ENCODE measurements at places on chromosomes 3 and 15.
A peak's percentile ranks its signal among the peaks of the same experiment; 100 is the strongest.

- peak; percentile 85 for DNase-seq
These were observed 1.2 kb downstream of the PHLDB2 start for GRCh38 chr3:111859974-111860859.

DNA sequence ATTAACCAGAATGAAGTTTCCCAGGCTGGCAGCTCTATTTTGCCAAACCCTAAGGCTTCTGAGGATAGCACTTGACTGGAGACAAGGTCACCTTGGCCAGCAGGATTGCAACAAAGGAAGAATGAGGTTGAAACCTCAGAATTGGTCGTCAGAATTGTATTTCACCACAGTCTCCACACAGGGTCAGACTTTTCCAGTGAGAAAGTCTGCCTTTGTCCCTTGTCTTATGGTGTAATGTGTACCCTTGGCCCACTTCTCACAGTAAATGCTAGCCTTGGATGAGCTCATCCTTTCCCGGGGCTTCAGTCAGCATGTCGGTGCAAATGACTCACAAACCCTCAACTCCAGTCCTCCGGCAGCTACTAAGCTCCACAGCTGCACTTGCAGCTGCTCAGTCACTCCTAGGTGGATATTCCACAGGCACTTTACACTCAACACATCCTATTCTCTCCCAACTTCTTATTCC is 19.7 kb downstream of the SSR3 start:
- DNase-seq: peak; percentile 86

DNA sequence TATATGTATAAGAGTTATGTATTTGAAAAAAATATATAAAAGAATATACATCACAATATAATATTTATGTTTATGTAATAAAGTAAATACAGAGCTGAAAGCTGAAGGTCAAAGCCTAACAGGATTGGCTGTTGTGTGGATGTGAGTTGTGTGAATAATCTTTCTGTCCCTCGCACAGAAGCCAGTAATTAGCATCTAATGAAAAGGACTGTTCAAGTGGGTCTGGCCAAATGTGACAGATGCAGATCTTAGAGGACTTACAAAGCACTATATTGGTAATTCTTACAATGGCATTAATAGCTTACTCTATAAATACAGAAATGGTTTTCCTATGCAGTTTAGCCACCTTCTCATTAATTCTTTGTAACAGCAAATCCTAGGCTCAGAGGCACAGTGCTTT is 2.4 kb downstream of the MKRN3 start:
- DNase-seq: no peak

- no peak for DNase-seq
These were observed 250.9 kb upstream of the TPM1 start for GRCh38 chr15:62791694-62792093.

GRCh38 chr15:25901811-25902605 is 38.9 kb upstream of the ATP10A start:
- no peak for DNase-seq

GRCh38 chr15:34841262-34841725 is 45.9 kb upstream of the ACTC1 start:
- no peak for DNase-seq

DNA sequence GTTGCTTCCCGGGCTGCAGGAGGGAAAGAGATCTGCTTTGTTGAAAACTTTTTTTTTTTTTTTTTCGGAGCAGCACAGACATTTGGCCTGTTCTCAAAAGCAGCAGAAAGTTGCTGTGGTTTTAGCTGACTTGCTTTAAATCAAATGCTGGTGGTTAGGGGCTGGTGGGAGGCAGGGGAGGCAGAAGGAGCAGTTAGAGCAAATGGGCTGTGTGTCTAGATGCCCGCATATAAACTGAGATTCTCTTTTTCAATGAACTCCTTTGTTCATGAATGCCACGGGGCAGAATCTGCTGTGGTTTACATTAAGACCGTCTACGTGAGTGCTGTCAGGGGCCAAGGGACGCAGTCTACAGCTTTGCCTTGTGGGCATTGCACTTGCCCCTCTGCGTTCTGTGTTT is 95.9 kb downstream of the FLNB start:
- no peak for DNase-seq

DNA sequence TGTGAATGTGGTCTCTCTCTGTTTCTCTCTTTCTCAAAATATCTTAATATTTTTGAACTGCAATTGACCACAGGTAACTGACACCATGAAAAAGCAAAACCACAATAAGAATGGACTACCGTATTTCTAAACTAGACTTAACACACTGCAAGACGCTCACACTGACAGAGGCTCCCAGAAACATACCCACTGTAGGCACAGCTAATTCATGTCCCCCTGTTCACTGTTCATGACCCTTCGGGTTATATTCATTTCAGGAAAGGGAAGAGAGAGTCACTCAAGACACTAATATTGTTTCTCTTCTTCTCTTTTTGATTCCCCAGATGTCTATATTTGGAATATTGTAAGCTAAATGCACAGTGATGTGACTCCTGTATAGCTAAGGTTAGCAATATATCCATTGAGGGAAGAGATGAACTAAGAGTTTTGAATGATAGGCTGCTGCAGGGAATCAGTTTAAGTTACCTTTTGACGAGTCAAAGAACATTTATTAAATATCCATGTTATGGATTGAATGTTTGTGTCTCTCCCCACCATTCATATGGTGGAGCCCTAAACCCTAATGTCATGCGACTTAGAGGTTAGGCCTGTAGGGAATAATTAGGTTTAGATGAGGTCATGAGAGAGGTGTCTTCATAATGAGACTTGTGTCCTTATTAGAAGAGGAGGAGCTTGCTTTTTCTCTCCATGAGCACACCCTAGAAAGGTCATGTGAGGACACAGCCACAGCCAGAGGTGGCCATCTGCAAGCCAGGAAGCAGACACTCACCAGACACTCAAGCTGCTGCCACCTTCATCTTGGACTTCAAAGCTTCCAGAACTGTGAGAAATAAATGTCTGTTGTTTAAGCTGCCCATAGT is 216.6 kb upstream of the GRM7 start:
- no peak for DNase-seq

DNA sequence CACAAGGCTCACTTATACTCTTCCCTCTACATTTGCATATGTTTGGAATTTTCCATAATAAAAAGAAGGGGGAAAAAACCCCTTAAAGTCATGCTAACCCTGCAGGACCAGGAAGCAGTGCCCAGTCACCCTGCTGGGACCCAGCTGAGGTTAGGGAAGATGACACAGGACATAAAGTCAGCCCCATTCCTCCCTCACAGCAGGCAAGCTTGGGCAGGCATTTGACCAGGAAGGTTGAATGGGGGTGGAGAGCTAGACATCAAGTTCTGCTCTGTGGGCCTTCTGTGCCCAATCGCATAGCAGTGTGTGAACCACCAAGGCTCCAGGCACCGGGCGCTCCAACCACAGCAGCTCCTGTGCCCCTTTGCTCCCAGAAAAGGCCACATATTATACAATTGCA is 7.1 kb upstream of the HDAC11 start:
- DNase-seq: no peak

DNA sequence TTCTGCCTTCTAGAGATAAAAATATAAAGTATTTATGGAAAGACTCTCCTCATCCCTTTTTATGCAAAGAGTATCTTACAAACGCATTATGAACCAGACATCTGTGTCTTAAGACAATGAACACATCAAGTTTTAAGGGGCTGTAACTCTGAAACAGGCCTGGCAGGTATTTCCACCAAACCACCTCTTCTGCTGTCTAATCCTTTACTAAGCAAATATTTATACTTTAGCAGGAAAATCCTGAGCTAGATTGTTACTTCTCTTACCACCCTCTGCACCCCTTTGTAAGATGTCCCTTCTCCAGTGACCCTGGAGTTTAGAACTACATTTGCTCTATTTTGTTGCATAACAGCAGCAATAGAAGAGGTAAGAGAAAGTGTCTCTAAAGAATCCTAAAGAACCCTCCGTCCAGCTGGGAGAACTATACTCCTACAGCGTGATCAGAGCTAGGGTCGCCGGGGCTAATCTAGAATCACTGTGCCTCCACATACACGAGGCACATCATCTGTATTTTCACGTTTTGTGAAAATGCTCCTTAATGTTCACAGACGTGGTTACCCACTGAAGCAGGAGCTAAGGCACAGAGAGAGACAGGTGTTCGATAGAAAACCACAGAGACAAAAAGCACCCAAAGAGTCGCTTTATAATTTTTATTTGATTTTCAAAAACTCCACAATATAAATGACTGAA is 129.6 kb downstream of the FOXP1 start:
- no peak for DNase-seq

DNA sequence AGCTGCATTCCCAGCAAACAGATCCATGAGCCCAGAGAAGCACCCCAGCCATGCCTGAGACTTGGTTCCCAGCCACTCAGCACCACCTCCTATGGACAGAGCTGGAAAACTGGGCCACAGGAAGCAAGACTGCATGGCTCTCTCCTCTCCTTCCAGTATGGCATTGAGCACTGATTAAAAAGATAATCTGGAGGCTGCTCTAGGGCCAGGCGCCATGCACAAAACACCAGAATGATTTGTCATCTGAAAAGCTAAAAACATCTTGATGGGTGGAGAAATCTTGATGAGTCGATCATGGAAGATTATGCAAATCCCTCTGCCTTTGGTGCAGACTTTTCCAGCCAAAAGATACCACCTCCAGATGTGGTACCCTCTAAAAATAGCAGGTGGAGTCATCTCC is 62.7 kb upstream of the MRPS22 start:
- no peak for DNase-seq

- no peak for DNase-seq
These were observed 1.4 kb downstream of the FEZF2 start for GRCh38 chr3:62371720-62372591.

DNA sequence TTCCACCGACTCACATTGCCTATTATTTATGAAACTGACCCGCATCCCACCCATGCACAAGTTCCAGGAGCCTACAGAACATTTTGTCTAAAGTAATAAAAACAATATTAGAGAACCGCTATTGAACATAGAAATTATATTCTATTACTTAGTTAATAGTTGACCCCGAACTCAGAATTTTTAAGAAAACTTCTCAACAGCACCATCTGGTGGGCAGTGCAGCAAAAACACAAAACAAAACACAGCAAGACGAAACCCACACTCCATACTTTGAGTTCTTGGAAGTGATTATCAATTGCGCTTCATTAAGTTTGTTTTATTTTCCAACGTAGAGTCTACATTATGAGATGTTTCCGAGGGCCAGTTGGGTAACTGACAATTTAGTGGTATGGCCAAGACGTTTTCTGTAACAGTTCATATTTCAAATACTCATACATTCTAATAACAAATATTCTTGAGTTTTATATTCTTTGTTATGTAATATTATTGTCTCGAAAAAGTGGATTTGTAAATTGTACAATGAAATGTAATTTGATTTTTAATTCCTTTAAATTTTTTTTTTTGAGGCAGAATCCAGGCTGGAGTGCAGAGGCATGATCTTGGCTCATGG is 24.0 kb upstream of the C3orf70 start:
- no peak for DNase-seq

All from breast epithelium (tissue), 4 donors.